ENCODE measurements at places on chromosomes 6 and 20.

- no peak for DNase-seq
Measured at GRCh38 chr6:18405477-18406293, 18.5 kb downstream of the RNF144B start.

- no peak for DNase-seq
Measured at GRCh38 chr6:98092331-98092730, 742.0 kb upstream of the POU3F2 start.

- DNase-seq, result no peak
Measured at GRCh38 chr20:32906200-32906599, 47.5 kb downstream of the EFCAB8 start.

- DNase-seq, result no peak
Measured at GRCh38 chr6:42226161-42226611, 8.5 kb upstream of the MRPS10 start.

- DNase-seq, result no peak
Measured at GRCh38 chr6:76706631-76707030, 634.2 kb upstream of the IMPG1 start.

DNA sequence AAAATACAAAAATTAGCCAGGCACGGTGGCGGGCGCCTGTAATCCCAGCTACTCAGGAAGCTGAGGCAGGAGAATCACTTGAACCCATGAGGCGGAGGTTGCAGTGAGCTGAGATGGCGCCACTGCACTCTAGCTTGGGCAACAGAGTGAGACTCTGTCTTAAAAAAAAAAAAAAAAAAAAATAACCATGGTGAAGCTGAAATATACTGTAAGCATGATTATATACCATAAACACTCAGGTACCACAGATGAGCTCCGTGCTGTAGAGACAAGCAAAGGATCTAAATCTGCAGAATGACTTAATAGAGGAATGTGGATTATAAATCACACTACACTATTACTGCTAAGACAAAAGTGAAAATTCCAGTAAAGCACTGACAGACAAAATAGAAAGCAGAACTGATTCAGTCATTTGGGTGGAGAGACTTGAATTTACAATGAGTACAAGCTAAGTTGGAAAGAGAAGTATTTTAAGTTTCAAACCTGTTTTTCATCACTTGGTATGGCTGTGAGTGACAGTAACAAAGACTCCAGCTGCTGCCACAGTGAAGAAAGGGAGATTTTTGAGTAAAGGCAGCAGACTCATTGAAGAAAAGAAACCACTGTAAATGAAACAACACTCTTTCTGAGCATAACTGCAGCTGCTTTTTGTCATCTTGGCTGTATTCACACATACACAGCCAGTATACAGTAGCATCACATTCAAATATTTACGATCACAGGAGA, 322.1 kb downstream of the RNGTT start:
- no peak for DNase-seq

GRCh38 chr6:14831937-14832336, 413.9 kb upstream of the JARID2 start:
- DNase-seq, result no peak

- DNase-seq, result no peak
Measured at GRCh38 chr6:160756871-160757270, 54.8 kb downstream of the PLG start.

DNA sequence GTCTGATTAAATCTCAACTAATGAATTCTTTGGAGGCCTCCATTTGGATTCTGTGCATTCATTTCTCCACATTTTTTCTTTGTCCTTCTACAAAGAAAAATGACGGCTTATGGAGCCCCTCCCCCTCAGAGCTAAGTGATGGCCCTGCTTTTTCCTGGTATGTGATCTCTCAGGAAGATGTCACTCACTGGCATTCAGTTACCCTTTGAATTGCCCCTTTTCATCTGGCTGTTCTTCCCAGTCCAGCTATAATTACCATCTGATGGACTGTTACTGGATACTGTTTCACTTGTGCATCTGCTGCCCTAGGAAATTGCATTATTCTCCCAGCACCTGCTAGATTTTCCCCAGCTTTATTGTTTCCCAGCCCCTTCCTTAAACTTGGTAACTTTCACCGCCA, 151.9 kb downstream of the CFAP61 start:
- DNase-seq, result no peak

- DNase-seq, result peak; percentile 30
Measured at GRCh38 chr20:675453-676314, at the start of gene SCRT2. TSS of gene SCRT2 (minus strand) at chr20:675802. CDS start at chr20:675601, 201 bp downstream.

- no peak for DNase-seq
Measured at GRCh38 chr6:7247179-7247456, 65.9 kb downstream of the SSR1 start.

DNA sequence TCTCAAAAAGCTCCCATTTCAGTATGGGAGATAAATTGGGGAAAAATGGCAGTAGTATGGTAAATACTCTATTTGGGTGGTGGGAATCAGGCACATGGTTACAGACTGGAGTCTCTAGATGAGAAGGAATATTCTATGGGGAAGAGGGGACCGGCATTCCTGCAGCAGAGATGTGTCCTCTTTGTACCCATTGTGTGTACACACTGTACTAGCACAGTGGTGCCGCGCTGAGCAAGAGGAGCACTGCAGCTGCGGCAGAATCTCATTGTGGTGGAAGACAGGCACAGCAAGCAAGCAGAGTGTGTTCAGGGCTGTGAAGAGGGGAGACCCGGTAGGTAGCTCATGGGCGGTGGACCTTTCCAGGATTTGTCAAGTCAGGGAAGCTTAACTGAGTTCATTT, 13.0 kb downstream of the AFDN start:
- DNase-seq, result no peak

DNA sequence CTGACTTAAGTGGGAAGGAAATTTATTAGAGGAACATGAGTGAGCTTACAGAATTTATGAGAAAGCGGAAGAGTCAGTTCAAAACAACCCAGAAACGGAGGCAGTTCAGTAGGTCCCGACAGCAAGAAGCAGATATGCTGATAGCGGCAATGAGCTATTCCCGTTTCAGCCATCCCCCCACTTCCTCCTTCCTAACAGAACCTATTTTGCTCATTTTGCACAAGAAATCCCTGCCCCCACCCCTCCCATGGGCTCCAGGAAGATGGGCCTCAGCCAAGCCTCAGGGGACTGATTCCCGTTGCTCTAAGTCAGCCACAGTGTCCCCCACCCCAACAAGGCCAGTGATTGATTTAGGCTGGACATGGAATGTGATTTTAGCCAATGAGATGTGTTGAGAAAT, 157.5 kb downstream of the CEBPB start:
- DNase-seq, result no peak

GRCh38 chr6:138989098-138989983, 1.3 kb upstream of the REPS1 start:
- DNase-seq, result no peak

- DNase-seq, result no peak
Measured at GRCh38 chr6:91278416-91278815, 691.5 kb upstream of the MAP3K7 start.

DNA sequence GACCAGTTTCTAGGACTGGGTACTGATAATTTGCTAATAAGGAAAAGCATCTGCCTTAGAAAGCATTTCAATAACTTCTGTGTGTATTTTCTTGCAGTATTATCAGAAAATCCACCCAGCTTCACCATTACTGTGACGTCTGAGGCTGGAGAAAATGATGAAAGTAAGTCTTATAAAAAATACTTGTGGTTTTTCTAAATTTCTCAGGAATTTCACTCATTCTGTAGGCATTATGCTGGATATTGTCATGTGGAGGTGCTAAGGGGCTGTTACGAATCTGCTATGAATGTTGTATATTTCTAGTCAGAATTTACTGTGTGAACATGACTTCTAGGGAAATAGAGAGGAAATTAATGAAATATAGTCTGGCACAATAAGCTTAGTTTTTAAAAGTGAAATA, 8.9 kb downstream of the RWDD1 start:
- DNase-seq, result no peak

- no peak for DNase-seq
Measured at GRCh38 chr6:16907991-16908390, 146.7 kb upstream of the ATXN1 start.

- no peak for DNase-seq
Measured at GRCh38 chr6:165962366-165962765, 205.3 kb downstream of the TBXT start.

DNA sequence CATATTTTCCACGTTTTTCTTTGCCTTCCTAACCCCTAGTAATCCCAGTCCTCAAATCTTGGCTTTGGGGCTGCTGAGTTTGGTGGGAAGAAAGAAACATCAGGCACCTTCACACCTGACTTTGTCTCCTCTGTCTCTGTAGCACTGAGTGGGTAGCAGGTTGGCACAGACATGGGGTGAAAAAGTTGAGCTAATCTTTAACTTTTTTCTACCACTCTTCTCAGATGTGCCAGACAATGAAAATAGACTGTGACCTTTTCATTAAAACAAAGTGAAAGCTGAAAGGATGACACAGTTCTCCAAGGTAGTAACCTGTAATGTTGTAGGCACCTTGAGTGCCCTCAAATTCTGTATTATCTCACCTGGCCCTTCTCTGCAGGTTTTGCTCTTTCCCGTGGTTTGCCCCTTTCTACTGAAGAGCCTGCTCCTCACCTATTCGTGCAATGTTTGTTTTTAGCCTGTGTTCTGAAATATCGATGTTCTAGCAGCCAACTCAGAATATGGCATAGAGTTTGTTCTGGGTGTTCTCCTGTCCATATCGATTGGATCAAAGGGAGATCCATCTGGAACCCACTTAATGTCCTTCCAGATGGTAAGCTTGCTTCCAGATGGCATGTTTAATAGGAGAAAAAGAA, 57.8 kb upstream of the ATXN1 start:
- no peak for DNase-seq

GRCh38 chr6:3317741-3318211, 59.0 kb downstream of the PSMG4 start:
- DNase-seq, result peak; percentile 19

GRCh38 chr6:29596381-29596900, 11.5 kb downstream of the OR2H2 start:
- DNase-seq, result no peak

- DNase-seq, result no peak
Measured at GRCh38 chr20:44837946-44838345, 27.6 kb upstream of the RIMS4 start.

DNA sequence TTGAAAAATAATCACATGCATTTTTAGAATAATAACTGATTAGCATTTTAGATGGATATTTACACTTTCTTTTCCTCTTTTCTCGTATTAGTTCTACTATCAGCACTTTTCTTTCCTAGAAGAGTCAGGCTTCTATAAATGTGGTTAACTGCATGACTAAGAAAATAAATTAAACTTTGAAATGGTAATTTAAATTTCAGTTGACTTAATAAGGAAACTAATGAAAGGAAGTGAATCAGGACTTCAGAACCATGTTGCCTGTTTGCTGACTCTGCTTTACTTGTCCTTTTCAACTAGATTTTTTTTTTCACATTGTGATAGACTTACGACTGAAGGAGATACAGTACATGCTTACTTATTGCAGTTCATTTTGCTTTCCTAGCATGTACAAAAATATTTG, 1258.2 kb upstream of the EYS start:
- DNase-seq, result no peak

DNA sequence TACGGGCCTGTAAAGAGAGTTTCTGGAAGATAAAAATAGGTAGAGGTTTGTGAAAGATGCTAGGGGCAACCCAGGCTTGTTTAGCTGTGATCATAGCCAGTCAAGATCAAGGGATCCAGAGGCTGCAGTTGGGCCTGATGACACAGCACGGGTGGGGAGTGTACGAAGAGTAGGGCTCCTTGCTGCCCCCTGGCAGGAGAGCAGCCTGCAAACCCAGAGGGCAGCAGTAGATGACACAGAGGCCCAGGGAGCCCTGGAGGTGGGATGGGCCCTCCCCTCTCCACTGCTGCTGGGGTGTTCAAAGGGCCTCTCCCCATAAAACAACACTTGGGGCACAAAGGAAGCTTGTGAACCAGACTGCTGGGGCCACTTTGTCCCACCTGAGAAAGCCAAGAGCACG, 47.2 kb downstream of the VEGFA start:
- no peak for DNase-seq

DNA sequence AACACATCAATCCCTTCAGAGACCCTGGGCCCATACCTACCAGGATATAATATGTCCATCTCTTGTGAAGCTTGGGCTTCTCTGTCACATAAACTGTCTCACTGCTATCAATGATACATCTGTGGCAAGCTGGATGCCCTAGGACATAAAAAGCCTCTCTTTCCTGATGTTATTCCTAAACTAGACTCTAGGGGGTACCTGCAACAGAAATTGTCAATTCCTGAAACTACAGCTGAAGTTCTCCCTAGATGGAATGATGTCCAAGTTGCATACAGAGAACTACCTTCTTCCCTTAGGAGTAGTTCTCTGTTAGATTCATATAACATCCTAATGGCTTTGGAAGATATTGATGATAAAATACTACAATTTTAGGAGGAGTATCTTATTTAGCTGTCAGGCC, 35.8 kb downstream of the TBX18 start:
- DNase-seq, result peak; percentile 15

DNA sequence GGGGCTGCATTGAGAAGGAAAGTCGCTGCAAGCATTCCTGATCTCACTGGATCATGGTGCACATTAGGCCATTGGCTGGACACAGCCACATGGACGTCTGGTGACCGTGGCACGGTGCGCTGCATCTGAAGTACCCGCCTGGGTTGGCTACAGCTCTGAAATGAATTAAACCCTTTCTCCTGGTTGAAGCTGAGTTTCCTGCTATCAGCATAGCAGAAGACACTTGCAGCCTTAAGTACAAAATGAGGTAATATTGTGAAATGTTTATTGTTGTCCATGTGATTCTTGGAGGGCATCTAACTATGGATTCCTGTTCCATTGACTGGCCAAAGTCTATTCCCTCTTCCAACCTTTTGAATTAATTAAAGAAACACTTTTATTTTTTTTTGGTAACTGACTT, 89.8 kb upstream of the ADTRP start:
- DNase-seq, result no peak

- no peak for DNase-seq
Measured at GRCh38 chr20:14913896-14914620, 576.6 kb upstream of the FLRT3 start.

GRCh38 chr6:91127752-91128151, 540.9 kb upstream of the MAP3K7 start:
- no peak for DNase-seq

DNA sequence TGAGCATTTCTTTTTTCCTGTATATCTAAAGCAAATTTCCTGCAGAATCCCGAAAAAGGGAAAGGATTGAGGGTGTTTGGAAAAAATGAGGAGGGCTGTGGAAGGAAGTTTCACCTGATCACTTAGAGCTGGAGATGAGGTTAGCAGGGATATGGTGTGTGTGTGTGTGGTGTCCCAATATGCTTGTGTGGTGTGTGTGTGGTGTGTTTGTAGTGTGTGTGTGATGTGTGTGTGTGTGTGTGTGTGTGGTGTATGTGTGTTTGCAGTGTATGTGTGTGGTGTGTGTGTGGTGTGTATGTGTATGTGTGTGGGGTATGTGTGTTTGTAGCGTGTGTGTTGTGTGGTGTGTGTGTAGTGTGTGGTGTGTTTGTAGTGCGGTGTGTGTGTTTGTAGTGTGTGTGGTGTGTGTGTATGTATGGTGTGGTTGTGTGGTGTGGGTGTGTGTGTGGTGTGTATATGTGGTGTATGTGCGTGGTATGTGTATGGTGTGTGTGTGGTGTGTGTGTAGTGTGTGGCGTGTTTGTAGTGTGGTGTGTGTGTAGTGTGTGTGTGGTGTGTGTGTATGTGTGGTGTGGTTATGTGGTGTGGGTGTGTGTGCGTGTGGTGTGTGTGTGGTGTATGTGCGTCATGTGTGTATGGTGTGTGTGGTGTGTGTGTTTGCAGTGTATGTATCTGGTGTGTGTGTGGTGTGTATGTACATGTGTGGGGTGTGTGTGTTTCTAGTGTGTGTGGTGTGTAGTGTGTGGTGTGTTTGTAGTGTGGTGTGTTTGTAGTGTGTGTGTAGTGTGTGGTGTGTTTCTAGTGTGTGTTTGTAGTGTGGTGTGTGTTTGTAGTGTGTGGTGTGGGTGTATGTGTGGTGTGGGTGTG, 67.6 kb downstream of the GCNT2 start:
- DNase-seq, result no peak

- no peak for DNase-seq
Measured at GRCh38 chr20:50569864-50570836, 60.0 kb downstream of the PTPN1 start.

All from NCI-H1694 (cell line).